ENCODE measurements at places on chromosomes 11 and 22.

- no peak for DNase-seq
Measured at GRCh38 chr22:41380993-41381328, 781 bp upstream of the TEF start.

- no peak for DNase-seq
Measured at GRCh38 chr11:43644621-43645299, 35.8 kb upstream of the HSD17B12 start.

DNA sequence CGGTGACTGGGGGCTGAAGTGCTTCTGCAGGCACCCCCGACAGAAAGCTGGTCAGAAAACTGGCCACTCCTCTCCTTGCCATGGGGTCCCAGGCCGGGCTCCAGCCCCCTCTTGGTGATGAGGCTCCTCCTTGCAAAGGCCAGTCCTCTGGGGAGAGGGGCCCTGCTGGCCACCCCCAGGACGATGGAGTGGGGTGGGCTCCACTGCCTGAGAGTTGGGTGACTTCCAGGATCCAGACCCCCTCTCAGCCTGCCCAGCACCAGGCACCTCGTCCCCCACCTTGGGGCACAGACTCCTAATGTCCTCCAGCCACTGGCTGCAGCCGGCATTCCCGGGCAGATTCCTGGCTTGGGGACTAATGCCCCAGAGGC is 441 bp upstream of the RPS6KA4 start:
- no peak for DNase-seq

GRCh38 chr11:109522116-109522755 is 100.2 kb downstream of the C11orf87 start:
- no peak for DNase-seq

DNA sequence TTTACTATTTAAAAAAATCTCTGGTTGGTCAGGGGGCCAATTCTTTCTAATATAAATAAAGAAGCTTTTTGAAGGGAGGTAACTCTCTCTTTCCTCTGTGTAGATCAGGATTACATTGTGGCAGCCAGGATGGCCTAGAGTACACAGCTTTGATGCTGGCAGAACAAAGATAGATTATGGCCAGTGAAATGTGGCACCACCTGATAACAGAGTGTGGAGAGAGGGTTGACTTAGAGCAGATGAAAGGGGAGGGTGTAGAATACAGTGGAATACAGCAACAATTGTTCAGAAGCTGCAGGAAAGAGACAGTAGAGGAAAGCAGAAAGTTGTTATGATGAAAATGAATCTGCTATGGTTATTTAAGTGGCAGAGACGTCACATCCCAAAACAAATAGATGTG is 99.0 kb downstream of the FAR1 start:
- no peak for DNase-seq

DNA sequence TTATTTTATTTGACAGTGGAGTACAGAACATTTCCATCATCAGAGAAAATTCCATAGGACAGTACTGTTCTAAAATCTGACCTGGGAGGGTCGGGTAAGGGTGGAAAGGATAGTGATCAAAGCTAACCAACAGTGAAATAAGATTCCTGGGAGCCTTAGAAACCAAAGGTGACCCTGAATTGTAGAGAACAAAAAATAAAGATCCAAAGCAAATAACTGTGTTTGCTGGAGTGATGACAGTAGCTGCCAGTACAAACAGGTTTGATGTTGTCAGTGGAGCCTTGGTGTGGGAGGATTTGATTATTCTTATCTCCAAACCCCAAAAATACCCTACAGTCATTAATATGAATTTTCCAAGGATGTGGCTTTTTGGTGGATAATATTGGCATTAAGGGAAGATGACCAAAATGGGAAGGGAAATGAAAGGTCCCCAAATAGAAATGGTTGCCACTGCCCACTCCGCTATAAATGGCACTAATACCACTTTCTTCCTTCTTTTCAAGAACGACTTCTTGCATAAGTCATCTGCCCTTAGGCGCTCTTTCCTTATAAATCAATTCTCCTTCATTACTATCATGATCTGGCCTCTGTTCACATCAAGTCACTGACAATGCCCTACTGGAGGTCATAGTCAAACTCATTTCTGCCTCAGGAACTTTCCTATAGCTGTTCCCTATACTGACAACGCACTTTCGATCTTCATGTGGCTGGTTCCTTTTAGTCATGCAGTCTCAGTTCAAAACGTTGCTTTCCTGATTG is 44.4 kb downstream of the EHF start:
- no peak for DNase-seq

Data from NCI-H1436 treated with DMSO at 0.1 percent for 48 hours (cell line).